ENCODE measurements at places on chromosomes 5 and 9.

DNA sequence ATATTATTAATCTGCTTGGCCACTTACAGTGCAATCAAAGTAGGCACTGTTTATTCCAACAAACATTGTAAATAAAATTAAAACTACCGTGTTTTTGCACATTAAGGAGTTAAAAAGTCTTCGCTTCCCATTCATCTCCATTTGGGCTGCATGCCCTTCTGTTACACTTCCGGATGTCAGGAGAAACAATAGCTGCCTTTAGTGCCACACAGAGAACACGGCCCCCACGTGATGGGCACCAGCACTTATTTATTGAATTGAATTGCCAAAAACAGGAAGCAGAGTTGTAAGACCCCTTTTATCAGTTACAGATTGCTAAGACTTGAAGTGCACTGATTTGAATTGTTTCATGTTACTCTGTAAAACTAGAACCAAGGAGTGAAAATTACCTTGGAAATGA is 80.4 kb downstream of the LHFPL2 start:
- DNase-seq: peak; percentile 93

DNA sequence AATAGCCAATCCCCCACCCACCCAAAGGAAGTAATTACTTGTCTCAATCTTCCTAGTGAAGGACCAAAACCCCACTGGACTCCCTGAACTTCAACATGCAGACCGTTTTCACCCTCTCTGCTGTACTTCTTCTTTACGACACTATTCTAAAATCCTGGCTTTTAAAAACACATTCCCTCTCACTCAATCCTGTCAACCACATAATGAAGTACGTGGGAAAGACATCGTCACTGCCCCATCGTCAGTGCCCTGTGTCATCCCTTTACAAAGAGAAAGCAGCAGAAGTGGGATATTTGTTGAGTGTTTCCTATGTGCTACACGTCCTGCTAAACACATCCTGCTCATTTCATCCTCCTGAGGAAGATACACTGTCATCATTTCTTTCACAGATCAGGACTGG is 54.2 kb downstream of the MAPKAP1 start:
- no peak for DNase-seq

DNA sequence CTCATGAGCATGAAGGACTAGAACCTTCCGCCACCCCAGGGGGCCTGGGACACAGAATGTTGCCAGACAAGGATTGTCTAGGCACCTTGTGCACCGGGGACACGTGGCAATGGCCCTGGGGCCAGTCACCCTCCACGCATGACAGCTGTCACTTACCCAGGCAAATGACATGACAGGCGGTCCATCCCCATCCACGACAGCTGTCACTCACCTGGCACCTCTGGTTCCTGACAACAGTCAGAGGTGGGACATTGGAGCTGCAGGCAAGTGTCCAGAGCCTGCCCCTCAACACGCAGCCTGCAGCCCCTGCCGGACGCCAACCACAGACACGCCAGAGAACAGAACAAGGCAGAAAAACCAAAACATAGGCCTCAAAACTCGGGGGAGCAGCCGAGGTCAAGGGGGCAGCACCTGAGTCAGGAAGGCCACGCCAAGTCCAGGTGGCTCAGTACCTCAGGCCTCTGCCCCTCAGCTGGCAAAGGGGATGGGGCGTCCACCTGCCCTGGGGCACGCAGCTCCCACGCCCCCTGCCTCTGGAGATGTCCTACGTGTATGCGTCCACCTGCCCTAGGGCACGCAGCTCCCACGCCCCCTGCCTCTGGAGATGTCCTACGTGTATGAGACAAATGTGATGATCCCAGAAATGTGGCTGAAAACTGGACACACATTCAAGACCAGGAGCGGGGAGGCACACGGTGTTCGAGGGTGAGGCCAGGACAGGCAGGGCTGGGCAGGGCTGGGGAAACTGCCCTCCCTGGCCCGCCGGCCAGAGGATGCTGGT is 14.5 kb downstream of the VAV2 start:
- no peak for DNase-seq

GRCh38 chr9:79129865-79130480 is 441.8 kb upstream of the TLE4 start:
- DNase-seq: peak; percentile 34

- DNase-seq: no peak
Observed at GRCh38 chr5:87906962-87907361, 361.7 kb downstream of the TMEM161B start.

DNA sequence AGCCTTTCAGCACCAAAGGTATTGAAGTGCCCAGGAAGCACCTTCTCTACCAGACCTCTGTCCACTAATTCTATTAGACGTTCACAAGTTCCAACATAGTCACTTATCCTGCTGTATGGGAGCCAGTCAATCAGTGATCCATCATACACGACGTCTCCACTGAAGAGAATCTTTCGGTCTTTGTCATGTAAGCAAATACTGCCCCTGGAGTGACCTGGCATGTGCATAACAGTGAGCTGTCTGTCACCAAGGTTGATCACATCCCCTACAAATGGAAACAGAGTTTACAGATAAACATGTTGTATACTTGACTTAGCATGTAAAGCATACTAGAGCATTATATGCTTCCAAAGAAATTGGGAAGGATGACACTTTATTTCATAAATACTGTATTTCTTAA is 13.3 kb downstream of the MBLAC2 start:
- DNase-seq: no peak

DNA sequence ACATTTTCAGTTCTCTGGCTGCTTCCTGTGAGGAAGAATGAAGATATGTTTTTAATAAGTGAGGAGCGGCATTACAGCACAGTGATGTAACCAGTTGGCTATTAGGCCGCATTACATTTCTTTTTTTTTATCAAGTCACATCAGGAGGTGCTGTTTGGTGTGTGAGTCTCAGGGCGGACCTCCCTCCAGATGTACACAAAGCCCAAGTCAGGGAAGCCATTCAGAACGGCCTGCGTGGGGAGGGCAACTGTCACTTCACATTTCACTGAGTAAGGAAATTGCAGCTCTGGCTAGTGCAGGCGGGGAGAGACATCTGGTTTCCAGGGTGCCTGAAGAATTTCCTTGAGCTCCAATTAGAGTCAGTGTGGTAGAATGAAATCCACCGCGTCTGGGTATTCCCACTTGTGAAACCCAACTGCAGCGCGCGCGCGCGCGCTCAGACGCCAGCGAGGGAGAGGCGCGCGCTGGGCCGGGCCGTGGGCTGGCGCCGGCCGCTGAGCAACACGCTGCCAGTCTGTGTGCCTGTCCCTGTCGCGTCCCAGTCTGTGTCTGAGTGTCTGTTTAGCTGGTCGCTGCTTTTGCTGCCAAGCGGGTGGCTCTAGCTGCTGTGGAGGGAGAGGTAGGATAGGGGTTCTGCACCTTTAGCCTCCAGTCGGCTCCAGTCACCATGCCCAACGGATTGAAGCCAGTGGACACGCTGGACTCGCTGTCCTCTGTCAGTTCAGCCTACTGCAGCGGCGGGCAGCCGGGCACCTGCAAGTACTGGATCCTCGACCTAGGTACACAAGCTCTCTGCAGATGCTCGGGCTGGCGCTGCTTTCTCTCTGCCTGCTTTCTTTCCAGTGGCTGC is 140.8 kb upstream of the OTULINL start:
- peak; percentile 57 for DNase-seq

- DNase-seq: peak; percentile 67
Observed at GRCh38 chr5:68251804-68252522, 36.4 kb downstream of the PIK3R1 start.

DNA sequence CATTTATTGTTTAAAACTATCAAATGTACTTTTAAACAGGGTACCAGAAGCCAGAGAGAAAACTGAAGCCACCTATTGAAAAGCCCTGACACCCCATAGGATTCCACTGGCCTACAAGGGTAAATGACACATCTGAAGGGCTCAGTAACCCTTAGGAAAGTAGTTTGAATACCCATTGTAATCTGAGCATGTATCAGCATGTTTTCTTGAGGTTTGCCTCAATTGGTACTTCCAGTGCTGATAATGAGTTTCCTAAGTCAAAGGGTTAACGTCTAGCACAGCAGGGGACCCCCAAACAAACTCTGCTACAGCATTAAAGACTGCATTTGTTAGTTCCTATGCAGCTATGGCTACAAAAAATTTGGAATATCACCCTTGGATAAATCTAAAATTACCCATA is 657.1 kb downstream of the NR2F1-AS1 start:
- DNase-seq: no peak

DNA sequence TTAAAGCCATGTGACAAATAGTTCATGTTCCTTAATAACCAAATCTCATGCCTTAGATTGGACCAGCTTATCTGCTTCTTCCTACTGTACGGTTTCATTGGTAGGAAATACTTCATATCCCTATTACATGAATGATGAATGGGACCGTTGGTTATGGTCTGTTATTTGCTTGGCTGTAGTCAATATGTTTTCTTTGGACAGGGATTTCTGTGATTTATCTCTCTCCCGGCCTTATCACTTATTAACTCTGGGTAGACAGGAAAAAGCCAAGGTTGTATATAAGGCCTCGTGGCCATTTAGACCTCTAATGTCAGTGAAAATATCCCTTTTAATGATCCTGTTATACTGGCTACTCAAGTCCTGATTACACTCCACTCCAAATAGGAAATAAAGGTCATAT is 330.6 kb downstream of the EBF1 start:
- no peak for DNase-seq

GRCh38 chr9:35696520-35697215 is 6.9 kb upstream of the TPM2 start:
- DNase-seq: peak; percentile 35

GRCh38 chr9:137317021-137317717 is 15.1 kb upstream of the NRARP start:
- no peak for DNase-seq

GRCh38 chr5:146894753-146895521 is 16.4 kb upstream of the PPP2R2B start:
- no peak for DNase-seq

- no peak for DNase-seq
Observed at GRCh38 chr9:87116492-87116891, 169.2 kb upstream of the GAS1 start.

GRCh38 chr5:170483701-170484458 is 19.9 kb upstream of the KCNIP1 start:
- DNase-seq: no peak

- DNase-seq: peak; percentile 28
Observed at GRCh38 chr5:81909677-81910076, 62.1 kb upstream of the ATG10 start.

GRCh38 chr9:68668127-68668526 is 36.9 kb upstream of the PIP5K1B start:
- no peak for DNase-seq

GRCh38 chr5:160693831-160694465 is 158.1 kb downstream of the ATP10B start:
- no peak for DNase-seq

DNA sequence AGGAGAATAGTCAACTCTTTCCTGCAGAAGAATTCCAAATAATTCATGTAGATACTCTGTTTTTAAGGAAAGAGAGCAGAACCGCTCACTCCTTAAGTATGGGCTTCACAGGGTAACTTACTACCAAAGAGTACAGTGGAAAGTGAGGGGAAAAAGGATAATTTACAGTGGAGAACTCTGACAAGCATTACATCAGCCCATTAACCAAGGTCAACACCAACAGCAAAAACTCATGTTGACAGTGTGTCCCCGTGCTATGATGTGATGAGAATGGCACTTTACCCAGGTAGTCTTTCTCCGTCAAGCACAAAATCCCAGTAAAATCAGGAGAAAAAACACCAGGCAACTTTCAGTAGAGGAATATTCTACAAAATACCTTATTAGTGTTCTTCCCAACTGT is 104.3 kb downstream of the ADCY2 start:
- no peak for DNase-seq

DNA sequence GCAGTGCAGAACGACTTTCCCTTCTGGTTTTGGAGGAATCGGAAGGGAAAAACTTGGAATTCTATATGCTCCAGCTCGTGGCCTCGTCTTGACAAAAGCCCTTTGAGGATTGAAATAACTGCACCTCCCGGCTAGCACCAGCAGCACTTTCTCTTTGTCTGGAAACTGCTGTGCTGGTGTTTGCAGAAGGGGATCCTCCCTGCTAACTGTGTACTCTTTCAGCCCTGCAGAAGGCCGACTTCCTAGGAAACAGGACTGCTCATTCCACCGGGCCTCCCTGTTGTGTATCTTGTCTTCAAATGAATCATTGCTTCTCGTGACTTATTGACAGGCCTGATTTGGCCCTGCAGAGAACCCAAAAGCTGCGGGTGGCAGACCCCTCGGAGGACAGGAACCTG is 23.6 kb downstream of the STC2 start:
- DNase-seq: no peak

DNA sequence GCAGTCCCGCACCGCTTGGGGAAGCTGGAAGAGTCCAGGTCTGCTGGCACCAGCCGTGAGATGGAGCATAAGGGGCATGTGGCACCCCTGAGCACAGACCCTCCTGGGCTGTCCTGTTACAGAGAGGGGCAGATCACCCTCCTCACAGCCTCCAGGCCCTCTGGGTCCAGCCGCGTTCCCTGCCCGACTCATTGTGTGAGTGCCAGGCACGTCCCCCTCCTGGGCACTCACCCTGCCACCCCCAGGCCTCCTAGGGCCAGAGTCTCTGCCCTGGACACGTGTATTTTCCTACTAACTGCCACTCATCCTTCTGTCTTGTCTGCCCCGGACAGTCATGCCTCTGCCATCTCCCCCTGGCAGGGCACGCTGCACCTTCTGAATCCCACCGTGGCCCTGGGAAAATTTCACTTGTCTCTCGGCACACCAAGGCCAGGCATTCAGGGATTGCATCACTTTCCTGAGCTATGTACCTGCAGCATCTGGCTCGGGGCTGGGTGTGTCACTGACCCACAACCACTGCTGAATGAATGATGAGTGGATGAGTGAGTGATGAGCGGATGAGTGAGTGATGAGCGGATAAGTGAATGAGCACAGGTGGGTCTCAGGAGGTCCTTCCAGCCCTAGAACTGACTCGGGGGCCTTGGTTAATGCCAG is 21.5 kb upstream of the FCN1 start:
- DNase-seq: no peak

DNA sequence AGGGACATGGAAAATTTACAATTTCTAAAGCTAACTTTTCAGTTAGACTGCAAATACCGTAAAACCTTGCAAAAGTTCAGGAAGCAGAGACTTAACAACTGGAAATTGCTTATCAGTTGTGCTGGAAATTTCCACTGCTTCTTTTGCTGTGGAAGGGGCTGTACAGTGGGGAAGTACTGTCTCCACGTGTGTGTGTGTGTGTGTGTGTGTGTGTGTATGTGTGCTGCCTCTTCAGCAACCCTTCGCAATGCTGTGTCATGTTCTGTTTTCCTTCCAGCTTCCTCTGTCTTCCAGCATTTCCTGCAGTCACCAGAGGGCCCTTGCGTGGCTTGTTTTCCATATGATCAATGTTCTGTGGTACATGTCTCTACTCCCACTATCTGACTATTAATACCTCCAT is 87.5 kb upstream of the RANBP3L start:
- DNase-seq: peak; percentile 68

DNA sequence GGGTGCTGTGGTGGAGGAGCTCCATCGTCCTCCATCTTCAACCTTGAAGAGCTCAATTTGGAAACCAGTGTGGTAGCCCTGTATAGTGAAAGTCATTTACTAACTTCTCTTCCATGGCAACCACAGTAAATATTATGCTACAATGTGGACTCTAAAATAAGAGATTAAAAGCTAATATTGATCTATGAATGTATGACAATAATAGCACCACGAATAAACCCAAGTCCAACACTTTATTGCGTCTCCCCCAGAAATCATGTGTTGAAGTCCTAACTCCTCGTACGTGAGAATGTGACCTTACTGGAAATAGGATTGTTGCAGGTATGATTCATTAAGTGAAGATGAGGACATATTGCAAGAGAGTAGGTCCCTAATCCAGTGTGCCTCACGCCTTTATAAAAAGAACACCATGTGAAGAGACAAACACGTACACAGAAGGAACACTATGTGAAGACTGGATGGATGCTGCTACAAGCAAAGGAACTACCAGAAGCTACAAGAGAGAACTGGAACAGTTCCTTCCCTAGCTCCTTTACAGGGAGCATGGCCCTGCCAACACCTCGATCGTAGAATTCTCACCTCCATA is 276.2 kb downstream of the PDE4D start:
- no peak for DNase-seq
